ENCODE measurements at places on chromosomes 5 and 9.

GRCh38 chr5:180141068-180141660, 67.8 kb downstream of the RASGEF1C start:
- no peak for DNase-seq

DNA sequence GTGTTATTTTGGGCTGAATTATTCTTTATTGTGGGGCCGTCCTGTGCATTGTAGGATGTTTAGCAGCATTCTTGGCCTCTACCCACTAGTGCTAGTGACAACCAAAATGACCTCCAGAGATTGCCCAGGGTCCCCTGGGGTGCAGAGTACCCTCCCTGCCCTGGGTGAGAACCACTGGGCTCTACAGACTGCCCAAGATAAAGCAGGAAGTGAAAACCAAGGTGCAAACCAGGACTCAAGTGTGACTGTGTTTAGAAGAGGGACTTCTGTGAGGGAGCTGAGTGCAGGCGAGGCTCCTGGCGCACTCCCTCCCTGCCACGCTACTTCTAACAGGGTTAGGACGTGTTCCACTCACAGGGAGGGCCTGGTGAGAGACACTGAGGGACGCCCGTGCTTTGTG, 41.6 kb downstream of the USP20 start:
- no peak for DNase-seq

DNA sequence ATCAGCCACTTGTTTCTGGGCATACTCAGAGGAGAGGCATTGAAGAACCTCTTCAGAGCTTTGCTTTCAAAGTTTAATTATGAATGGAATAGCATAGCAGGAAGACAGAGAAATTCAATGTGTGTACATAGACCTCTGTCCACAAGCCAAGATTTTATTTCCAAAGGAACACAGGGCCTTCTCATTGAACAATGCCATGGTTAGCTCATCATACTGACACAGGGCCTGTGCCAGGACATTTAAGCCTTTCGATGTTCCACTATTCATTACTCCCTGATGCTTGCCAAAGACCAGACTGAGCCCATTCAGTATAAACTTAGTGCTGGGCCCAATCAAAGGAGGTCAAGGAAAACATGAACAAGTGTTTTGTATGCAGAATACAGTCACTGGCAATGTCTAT, 280.8 kb downstream of the FBXL17 start:
- no peak for DNase-seq

GRCh38 chr5:172110921-172111851, 76.8 kb downstream of the STK10 start:
- DNase-seq: peak; percentile 98

Measured in suppressor macrophage treated with lipopolysaccharide for 1 hour (primary cell).